Activated CD8-positive, alpha-beta memory T cell treated with anti-CD3 and anti-CD28 coated beads for 48 hours (primary cell): ENCODE measurements at places on chromosomes 7 and 10.

DNA sequence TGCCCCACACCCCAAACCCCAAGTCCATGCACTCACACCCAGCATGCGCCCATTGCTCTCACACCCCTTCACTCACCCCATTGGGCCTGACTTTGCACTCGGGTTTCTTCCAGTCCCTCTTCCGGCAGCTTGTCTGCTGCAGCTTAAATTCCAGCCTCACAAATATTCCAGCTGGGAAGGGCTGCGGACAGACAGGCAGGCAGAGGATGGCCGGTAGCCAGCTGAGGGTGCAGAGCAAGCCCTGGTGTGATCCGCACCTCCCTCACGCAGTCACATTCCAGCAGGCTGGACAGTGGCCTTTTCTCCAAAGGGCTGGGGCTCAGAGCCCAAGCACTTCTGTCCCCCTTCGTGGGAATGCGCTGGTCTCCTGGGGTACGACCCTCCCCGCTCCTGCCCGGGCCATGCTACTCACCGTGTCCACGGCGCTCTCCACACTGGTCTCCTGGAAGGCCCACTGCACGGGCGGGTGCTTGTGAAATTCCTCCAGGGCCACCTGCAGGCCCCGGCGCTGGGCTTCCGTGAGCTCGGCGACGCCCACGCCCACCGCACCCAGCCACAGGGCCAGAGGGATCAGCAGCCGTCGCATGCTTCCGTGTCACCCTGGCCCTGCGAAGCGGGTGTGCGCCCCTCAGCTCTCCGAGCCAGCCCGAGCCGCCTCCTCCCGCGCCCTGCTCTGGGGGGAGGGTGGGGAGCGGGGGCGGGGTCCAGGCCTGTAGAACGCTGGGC lies 1.2 kb downstream of the RARRES2 start:
- DNase-seq: no peak

GRCh38 chr10:12510501-12510941 lies 161.2 kb downstream of the CAMK1D start:
- no peak for DNase-seq

DNA sequence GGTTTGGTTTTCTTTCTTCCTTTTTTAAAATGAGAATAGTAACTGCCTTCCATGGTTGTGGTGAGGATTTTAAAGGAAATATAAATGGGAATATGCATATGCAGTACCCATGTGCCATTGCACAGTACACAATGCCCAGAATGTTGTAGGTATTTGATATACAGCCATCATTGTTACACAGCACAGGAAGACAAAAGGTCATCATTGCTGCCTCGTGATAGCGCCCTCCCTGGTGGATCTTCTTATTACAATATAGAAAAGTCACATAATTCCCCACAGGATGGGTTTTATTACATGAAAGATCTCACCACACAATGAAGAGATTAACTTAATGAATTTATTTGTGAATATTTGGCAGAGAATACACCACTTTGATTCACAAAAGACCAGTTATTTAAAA lies 76.5 kb downstream of the PPP1R17 start:
- DNase-seq: no peak

DNA sequence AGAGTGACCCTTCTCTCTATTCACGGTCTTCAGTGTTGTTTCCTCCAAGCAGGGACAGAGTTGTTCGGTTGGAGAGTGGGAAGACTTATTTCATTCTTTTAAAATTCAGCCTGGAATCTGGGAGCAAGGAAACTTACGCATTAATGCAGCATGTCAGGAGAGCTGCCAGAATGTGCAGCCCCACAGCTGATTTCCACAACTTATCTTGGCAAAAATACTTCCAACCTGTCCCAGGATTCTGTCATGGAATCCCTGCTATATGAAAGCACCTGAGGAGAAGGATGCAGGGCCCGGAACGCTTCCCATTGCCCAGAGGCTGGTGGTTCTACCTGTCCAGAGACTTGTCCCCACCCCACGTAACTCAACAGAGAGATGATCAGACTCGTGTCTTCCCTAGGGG lies 86.9 kb upstream of the MKI67 start:
- DNase-seq: no peak

DNA sequence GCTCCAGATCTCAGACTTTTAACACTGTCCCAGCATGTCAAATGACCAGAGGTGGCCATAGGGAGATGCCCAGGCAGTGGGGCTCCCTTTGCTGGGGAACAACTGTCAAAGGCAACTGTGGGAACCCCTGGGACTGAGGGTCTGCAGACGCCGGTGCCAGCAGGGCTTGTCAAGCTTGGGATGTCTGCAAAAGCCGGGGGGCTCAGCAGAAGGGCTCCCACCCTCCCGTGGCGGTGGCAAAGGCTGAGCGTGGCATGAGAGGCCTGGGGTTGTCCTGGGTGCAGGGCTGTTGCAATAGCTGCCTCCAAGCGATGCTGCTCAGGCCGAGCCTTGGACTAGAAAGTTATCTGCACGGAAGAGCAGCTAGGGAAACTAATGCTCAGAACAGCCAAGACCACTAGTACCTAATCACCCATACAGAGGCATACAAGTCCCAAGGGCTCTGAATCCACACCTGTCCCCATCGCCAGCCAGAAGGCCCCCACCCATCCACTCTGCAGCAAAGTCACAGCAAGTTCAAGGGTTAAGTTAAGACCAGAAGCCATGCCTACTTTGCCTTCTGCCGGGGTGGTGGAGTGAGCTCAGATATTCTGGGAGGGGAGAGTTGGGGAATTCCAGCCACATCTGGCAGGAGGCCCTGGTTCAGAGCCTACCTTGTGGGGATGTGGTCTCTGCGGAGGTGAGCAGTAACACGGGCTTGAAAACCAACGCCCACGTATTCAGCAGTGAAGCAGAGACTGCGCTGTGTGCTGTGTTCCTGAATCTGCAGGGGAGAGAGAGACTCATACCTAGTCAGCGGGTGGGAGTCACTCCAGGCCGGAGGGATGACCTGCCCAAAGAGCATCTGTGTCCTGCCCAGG lies 4.6 kb downstream of the SH2B2 start:
- DNase-seq: no peak

DNA sequence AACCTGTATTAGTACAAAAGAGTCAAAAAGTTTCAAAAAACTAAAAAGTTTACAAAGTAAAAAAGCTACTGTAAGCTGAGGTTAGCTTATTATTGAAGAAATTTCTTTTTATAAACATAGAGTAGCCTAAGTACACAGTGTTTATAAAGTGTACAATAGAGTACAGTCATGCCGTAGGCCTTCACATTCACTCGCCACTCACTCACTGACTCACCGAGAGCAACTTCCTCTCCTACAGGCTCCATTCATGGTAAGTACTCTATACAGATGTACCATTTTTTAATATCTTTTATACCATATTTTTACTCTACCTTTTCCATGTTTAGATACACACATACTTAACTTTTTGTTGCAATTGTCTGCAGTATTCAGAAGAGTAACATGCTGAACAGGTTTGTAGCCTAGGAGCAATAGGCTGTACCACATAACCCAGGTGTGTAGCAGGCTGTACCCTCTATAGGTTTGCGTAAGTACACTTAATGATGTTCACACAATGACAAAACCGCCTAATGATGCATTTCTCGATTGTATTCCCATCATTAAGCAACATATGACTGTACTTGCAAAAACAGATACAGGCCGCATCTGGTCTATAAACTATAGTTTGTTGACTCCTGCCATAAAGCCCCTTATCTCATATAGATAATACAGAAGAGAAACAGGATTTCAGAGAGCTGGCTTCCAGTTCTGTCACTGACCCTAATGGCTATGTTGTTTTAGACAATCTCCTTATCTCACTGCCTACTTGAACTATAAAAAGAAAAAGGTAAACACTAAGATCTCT lies 438.8 kb downstream of the HTR7 start:
- DNase-seq: no peak

DNA sequence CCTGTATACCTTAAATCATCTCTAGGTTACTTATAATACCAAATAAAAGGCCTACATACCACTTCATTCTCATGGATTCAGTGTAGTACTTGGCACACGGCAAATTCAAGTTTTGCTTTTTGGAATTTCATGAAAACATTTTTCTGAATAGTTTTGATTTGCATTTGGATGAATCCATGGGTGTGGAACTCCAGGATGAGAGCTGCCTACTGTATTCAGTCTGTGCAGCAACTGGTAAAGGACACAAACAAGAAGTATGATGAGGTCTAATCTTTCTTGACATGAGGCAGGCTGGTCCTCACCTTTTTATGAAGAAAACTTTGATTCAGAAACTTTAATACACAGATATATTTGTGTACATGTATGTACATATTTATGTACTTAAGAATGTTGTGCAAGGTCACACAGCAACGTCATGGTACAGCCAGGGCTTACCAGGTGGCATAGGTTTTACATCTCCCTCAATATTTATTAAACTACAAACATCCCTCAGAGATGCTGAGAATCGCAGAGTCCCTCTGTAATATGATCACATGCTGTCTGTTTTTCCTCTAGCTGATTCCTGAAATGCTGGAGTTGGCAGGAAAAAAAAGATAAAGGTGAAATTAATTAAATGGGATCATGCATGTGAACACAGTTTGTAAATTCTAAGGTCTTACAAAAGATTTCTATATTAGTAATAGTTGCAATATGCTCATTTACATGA lies 239.6 kb downstream of the PRKG1 start:
- DNase-seq: no peak

- no peak for DNase-seq
Measured at GRCh38 chr7:33039257-33039902, 23.2 kb downstream of the NT5C3A start.

DNA sequence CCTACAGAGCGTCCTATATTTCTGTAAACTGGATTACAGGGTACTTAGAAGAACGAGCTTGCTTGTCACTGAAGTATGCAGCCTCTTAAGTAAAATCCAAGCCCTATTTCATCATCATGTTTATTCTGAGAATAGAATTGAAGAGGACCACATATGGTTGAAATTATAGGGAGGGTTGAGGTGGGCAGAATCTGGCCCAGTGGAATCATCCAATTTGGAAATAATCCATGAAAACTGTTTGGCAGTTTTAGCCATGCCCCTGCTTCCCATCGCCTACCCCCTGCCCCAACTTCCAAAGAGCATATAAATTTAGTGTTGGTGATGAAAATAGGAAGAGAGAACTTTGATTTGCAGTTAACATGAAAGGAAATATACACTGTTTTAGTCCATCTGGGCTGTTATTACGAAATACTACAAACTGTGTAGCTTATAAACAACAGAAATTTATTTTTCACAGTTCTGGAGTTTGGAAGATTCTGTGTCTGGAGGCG lies 150.4 kb downstream of the PRKG1 start:
- DNase-seq: no peak

- DNase-seq: no peak
Measured at GRCh38 chr10:12235796-12236195, 39.8 kb downstream of the CDC123 start.

- no peak for DNase-seq
Measured at GRCh38 chr7:122273117-122273516, 31.4 kb downstream of the FEZF1 start.

DNA sequence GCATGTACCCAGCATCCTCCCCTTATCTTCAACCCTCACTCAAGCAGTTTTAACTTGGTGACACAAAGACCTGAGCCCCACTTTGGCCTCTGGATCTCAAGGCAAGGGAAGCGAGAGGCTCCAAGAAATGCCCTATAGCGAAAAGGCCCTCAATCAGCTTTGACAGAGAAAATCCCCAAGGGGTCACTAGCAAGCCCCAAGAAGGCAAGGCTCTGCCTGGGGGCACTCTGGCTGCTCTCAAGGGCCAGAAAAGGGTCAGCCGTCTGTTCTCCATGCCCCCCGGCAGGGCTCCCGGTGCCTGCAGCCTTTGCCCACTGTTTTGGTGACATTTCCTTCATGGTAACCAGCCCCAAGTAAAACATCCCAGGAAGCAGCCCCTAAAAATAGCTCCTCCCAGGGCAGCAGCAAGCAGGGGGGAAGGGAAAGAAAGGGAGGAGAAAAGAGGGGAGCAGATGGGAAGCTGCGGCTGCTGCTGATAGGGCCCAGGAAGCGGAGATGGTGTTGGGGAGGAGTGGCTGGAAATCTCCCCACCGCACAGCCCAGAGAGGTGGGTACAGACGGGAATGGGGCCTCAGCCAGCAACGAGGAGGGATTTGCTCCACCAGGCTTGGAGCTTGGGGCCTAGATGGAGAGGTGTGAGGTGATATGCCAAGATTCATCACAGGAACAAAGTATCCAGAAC lies 7.1 kb downstream of the CAMK2G start:
- no peak for DNase-seq

DNA sequence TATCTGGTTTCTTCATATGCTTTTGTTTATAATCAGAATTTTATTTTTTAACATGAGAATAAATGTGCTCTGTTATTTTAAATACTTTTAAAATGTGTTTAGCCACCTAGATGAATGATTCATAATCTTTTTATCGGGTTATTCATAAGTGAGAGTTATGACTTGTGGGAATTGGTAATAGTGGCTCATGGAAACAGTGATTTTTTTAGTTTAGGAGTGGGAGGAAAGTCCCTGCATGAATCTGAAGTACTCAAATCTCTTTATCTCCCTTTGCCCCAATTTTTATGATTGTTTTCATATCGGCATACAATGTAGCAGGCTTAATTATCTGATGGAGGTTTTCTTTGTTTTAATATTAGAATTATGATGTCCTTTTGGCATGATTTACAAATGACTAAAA lies 42.9 kb downstream of the TAX1BP1 start:
- no peak for DNase-seq

DNA sequence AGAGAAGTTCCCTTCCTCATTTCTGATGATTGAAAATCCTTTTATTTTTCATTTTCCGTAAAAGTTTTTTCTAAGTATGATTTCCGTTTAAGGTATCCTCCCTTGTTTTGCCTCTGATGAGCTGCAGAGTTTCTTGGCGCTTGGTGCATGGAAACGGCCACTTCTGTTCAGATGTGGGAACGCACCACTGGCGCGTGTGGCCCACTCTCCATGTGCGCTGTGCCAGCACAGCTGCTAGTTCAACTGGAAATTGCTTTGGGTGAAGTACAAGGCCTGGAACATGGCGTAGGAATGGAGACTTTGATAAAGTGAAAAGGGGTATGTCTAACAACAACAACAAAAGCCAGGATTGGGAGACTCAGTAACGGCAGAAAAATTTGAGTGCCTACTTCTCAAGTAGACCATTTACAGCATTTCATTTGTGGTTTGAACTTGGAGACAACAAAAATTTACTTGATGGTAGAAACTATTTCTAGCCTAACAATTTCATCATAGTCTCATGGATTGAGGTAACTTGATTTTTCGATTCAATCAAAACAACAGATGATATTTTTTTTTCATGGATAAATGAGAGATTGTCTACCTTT lies 364.2 kb downstream of the SUGCT start:
- DNase-seq: no peak

GRCh38 chr10:15719049-15719898 lies 448 bp downstream of the ITGA8 start:
- no peak for DNase-seq

DNA sequence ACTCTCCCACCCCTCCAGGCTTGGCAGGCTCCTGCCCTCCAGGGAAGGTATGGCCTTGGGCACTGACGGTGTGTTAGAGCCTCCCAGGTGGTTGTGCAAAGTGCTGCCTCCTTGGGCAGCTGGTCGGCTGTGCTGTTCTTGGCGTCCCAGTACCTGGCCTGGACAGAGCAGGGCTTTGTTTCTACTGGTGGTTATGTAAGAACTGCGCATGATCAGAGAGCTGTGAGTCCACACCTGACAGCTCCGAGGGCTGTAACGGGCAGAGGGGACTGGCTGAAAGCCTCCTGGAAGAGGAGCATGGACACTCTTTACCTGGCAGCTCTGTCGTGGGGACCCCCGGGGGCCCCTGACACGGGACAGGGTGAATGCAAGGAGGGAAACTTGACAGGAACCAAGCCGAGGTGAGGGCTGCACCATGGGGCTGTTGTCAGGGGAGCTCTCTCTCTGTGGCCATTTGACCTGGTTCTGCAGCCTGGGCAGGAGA lies 3.1 kb upstream of the SFRP5 start:
- DNase-seq: no peak
